Aorta (tissue), 5 donors: ENCODE measurements at places on chromosomes 6 and 20. TPM values are rescaled to one million over a fixed set of nuclear protein-coding genes. Genes with fewer than 3 reads are reported as not detected.

The OXT gene
- not detected for total RNA-seq

The ID4 gene
- total RNA-seq, result 111 TPM

The ENPP3 gene
- total RNA-seq, result 0.26 TPM

The BPIFB2 gene
- not detected for total RNA-seq

The C20orf141 gene
- total RNA-seq, result not detected

The ERVFRD-1 gene
- total RNA-seq, result 0.12 TPM

The LY6G6F gene
- not detected for total RNA-seq

The GPR63 gene
- 3.6 TPM for total RNA-seq

- DNase-seq, result no peak
Observed at GRCh38 chr6:17038316-17038715, 63.5 kb upstream of the STMND1 start.

GRCh38 chr6:147903321-147903720 lies 394.8 kb downstream of the SAMD5 start:
- DNase-seq, result no peak

- DNase-seq, result no peak
Observed at GRCh38 chr6:109901976-109902375, 76.1 kb upstream of the GPR6 start.

GRCh38 chr6:10101551-10102252 lies 313.2 kb downstream of the TFAP2A start:
- DNase-seq, result no peak

DNA sequence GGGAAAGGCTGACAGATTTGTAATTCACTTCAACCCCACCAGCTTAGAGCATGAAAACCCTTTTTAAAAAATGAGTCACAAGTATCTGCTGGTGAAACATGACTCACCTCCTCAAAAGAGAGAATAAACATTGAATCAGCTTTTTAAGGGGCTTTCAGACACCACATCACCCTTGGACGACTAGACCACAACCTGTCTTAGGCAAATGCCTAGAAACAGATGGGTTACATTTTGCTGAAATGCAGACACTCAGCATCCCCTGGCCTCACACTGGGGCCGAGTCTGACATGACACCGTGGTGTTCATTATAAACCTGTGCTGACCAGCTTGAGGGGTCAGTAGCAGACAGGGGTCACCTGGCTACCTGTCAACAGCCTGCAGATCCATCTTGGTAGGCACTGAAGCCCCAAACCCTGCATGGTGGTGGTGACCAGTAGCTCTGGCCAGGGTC lies 175.3 kb upstream of the CST7 start:
- DNase-seq, result peak; percentile 53

DNA sequence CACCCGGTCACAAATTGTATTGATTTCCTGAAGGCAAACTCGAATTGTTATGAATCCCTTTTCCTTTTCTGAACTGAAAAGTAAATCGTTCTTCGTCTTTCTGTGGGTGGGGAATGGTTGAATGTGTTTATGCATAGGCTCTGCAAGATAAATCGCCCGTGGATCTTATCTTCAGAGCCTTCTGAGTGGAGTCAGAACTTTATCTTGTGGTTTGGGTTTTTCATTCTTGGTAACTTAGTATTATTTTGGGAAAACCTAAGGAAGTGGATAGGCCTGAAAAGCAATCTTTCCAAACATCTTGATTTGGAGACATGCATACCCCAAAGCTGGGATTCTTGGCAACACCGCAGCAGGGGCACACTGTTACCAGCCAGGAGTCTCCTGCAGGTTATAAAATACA lies 122.4 kb downstream of the MAP3K7 start:
- DNase-seq, result no peak

DNA sequence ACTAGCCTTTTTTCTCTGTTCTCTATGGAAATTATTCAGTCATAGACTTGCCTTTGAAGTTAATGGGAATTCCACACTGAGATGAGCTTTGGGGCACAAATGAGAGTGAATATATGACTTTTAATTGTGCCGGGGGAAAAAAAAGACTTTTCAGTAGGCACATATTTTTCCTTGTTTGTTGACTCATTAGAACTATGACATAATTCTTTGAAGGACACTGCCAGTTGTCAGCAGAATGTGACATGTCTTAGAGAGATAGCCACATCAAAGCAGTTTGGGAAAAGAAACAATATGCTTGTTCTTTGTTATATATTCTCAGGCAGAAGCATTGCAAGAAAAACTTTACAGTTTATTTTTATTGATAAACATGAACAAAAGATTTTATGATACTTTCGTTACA lies 138.3 kb downstream of the COL9A1 start:
- DNase-seq, result no peak

GRCh38 chr6:163218361-163218894 lies 196.1 kb upstream of the QKI start:
- DNase-seq, result no peak

GRCh38 chr20:10986586-10986985 lies 312.8 kb upstream of the JAG1 start:
- DNase-seq, result no peak

DNA sequence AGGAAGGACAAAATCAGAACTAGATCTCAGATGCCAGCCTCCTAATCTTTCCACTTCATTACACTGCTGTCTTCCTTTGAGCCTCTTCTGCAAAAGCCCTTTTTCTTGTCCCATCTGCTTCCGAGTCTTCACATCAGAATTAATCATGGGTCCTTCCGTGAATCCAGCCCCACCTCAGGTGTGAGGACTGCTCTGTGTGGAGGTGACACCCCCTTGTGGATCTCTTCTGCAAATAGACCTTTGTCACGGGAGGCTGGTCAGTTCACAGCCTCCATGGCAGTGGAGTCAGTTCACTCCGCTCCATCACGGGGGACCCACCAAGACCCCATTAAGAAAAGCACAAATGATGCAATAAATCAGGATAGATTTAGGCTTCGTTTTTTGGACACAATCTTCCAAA lies 171.1 kb downstream of the ADAT2 start:
- DNase-seq, result no peak

DNA sequence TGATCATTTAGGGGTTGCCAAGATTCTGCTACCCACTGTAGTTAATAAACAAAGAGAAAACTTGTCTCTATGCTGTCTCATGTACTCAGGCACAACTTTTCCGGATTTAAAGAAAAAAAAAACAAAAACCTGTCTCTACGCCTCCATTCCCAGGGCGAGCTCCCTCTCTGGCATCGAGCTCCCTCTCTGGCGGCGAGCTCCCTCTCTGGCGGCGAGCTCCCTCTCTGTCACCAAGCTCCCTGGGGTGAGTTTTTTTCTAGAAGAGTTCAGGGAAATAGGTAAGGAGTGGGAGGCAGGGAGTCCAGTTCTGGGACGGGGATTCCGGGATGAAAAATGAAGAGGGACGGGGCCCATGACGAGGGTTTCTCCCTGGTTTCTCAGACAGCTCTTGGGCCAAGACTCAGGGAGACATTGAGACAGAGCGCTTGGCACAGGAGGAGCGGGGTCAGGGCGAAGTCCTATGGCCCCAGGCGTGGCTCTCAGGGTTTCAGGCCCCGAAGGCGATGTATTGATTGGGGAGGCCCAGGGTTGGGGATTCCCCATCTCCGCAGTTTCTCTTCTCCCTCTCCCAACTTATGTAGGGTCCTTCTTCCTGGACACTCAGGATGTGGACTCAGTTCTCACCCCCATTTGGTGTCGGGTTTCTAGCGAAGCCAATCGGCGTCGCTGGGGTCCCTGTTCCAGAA lies 16.5 kb upstream of the HLA-A start:
- no peak for DNase-seq

- DNase-seq, result no peak
Observed at GRCh38 chr6:4790158-4790899, 14.1 kb downstream of the CDYL start.

DNA sequence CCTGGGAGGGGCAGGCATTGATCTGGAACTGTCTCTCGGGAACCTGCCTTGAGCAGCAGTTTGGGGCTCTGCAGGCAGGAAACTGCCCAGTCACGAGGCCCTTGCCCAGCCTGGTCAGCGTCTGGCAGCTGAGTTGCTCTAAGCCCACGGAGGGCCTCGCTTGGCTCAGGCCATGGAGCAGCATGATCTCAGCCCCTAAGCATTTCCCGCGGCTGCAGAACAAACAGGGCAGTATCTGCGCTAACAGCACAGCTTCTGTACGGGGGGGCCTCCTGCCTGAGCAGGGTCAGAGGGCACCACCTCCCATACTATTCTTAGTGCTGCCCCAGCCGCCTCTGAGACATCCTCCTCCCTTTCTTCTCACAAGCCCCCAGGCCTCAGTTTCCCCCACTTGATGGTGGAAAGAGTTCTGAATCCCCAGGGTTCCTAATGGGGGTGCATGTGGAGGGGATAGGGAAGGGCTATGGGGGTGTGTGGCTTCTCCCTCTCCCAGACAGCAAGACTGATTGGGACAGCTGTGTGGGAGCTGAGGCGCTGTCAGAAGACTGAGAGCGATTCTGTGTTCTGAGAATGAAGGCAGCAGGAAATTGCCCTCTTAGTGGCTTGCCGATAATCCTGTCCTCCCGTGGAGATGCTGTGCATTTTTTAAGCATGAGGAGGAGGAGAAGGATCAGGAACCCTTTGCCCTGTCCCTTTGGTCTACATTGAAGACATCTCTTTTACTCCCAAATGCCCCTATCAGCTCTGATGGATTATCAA lies 46.4 kb downstream of the MOCS1 start:
- peak; percentile 95 for DNase-seq
